ENCODE measurements at places on chromosomes 3 and 15.

DNA sequence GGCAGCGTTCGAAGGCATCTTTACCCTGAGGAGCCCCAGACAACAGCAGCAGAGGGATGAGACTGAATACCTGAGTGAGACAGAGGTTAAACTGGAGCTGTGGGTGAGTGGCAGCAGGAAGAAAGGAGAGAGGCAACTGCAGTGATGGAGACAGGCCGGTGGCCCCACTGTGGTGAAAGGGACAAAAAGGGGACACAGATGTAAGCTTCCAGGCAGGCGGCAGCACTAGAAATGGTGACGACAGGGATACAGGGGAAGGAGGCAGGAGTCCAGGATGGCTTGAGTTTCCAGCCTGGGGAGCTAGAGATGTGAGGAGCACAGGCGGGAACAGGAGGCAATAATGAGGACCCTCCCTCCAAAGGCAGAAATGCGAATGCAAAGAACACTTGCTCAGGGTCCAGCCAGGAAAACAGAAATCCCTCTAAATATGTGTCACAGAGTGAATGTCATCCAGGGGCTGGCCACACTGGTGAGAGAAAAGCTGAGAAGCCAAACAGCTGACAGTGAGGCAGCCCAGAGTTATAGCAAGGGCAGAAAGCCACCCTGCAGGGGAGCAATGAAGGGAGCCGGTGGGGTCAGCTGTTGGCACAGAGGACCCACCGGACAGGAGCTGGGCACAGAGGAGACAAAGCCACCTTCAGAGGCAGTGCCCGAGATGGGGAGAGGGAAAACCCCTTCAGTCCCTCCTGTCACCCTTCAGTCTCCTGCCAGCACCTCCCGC, 70.1 kb downstream of the TBC1D2B start:
- no peak overlapping the region for H3K4me3 ChIP-seq
- peaks cover 86% of the 10 kb centered on the region for H3K36me3 ChIP-seq
- no peaks in the 10 kb centered on the region for H3K4me1 ChIP-seq
- no peaks in the 10 kb centered on the region for H3K27me3 ChIP-seq

GRCh38 chr3:172244011-172244410, 204.2 kb downstream of the GHSR start:
- no peak overlapping the region for H3K27ac ChIP-seq
- no peaks in the 10 kb centered on the region for H3K4me1 ChIP-seq
- H3K27me3 ChIP-seq, result no peaks in the 10 kb centered on the region
- no peak for DNase-seq
- no peak overlapping the region for H3K4me3 ChIP-seq

GRCh38 chr3:52998771-52999513, 46.9 kb downstream of the SFMBT1 start:
- DNase-seq, result no peak
- no peaks in the 10 kb centered on the region for H3K36me3 ChIP-seq
- no peaks in the 10 kb centered on the region for H3K27me3 ChIP-seq

GRCh38 chr3:177250151-177250550, 52.9 kb upstream of the TBL1XR1 start:
- H3K4me1 ChIP-seq, result no peaks in the 10 kb centered on the region
- H3K36me3 ChIP-seq, result no peaks in the 10 kb centered on the region
- no peak for DNase-seq
- no peak overlapping the region for H3K4me3 ChIP-seq
- no peaks in the 10 kb centered on the region for H3K27me3 ChIP-seq

DNA sequence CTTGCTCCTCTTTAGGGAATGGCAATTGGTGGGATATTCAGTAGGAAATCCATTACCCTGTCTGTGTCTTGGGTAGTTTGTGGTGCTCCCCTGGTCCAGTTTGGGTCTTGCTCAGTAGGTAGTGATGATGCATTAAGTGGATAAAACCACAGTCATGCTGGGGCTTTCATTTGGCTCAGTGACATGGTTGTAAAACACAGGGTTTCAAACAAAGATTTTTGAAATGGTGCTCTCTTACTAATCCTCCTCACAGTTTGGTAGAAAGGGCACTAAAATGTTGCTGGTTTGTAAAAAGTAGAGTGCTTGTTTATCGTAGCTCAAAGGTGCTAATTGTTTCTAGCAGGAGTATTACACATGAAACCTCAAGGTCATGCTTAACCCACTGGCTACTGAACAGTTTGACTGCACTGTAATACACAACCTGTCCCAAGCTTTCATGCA, 22.9 kb downstream of the BBX start:
- H3K36me3 ChIP-seq, result peaks cover 10% of the 10 kb centered on the region
- no peak overlapping the region for H3K4me3 ChIP-seq
- no peaks in the 10 kb centered on the region for H3K27me3 ChIP-seq
- H3K27ac ChIP-seq, result no peak overlapping the region
- DNase-seq, result no peak
- H3K4me1 ChIP-seq, result peaks cover 3% of the 10 kb centered on the region

DNA sequence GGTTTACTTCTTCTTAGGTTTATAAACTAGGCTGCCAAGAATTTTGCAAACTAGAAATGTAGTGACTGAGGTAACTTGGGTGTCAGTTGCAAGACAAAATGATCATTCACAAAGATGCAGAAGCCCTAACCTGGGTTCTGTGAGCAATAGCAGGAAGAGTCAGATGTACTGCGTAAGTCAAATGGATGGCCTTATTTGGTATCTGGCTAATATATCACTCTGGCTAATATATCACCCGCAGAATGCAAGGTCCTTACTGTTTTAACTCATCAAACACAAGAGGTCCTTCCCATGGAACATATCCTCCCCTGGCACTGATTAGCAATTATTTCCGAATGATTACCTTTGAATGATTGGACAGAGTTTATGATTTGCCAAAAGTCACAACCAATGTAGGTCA, 37.4 kb downstream of the RBMS3 start:
- no peak overlapping the region for H3K27ac ChIP-seq
- H3K4me3 ChIP-seq, result no peak overlapping the region
- H3K4me1 ChIP-seq, result no peaks in the 10 kb centered on the region
- no peak for DNase-seq
- H3K27me3 ChIP-seq, result no peaks in the 10 kb centered on the region
- H3K36me3 ChIP-seq, result no peaks in the 10 kb centered on the region

Measured in CD4-positive, CD25-positive, alpha-beta regulatory T cell (primary cell).